ENCODE measurements at places on chromosomes 7 and 10.

GRCh38 chr7:80255656-80256055 is 121.0 kb downstream of the GNAI1 start:
- DNase-seq = no peak

GRCh38 chr7:106053109-106053508 is 59.0 kb downstream of the SYPL1 start:
- peak; percentile 52 for DNase-seq

GRCh38 chr10:87760195-87760905 is 57.7 kb downstream of the ATAD1 start:
- DNase-seq = no peak

DNA sequence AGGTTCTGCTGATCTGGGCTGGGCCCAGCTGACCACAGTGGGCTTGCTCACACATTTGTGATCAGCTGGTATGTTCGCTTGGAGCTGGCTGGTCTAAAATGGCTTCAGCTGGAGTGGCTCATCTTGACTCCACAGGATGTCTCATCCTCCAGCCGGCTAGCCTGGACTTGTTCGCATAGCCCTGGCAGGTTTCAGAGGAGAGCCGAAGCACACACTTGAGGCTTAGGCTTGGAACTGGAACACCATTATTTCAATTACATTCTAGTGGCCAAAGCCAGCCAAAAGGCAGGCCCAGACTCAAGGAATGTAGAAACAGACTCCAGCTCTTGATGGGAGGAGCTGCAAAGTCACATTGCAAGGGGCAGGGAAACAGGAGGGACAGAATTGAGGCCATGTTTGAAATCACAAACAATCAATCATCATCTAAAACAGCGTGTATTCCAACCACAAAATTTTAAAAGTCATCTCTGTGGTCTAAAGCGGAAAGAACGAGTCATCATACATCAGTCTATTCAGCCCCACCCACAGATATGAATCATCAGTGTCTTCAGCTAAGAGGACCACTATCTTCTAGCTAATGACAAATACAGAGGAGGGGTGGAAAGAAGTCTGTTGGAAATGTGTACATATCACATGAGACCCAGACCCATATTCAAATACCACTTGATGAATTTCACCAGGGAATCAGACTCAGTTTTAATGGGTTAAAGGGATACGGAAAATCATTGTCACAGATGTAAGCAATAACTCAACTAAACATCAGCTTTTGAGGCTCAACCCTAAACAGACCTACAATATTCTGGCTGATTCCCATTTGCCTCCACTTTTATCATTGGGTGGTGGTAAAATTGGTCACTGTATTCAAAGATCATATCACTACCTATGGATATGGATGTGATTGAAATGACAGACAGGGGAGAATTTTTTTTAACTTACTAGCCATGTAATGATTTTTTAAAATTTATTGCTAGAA is 139.0 kb upstream of the MKLN1 start:
- DNase-seq = peak; percentile 66
